ENCODE measurements at places on chromosomes 6 and 20.

DNA sequence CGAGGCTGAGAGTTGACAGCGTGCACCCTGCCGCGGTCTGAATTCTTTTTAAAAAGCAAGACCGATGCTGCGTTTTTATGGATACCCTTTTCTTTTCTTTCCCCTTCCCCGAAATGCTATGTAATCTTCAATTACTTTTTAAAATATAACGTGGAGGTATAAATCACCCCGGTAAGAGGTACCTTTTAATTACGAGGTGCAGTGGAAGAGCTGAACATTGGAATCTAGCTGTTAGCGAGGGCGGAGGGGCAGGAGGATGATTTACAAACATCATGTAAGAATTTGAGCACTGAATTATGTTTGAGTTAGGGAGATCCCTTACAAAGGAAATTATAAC, 1.2 kb downstream of the EYA2 start:
- DNase-seq, result no peak

DNA sequence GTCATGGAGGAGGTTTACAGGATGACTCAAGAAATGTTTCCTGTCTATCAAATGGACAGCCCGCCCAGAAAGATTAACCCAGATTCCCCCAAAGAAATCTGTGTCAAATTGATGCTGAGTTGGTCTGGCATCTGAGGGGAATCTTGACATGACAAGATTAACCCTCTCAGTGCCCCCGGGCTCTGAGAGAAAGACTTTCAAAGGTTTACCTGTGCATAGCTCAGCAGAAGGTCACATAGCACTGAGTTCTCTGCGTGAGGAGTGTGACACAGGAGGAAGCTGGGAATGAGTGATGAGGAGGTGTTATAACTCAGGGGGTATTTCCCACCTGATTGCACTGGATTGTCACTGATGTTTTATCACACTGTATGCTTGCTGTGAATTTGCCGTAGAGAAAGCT, 601.2 kb downstream of the DHX35 start:
- DNase-seq, result no peak

DNA sequence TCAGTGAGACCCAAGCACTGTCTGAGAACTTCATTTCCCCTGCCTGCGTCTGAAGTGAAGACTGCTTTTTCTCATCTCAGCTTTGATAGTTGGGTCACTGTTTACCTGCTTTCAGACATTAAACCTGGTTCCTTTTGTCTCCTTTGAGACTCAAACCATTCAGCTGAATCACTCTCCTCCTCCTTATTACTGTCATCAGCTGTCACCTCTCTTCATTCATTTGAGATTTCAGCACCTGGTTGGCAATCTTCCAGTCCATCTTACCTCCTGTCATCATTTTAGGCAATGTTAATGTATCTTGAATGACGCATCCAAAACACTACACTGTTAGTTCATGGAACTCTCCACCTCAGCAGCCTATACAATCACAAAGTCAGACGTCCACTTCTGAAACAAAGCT, 34.3 kb upstream of the SOX4 start:
- no peak for DNase-seq

GRCh38 chr6:72580281-72580940, 41.5 kb upstream of the KCNQ5 start:
- no peak for DNase-seq

DNA sequence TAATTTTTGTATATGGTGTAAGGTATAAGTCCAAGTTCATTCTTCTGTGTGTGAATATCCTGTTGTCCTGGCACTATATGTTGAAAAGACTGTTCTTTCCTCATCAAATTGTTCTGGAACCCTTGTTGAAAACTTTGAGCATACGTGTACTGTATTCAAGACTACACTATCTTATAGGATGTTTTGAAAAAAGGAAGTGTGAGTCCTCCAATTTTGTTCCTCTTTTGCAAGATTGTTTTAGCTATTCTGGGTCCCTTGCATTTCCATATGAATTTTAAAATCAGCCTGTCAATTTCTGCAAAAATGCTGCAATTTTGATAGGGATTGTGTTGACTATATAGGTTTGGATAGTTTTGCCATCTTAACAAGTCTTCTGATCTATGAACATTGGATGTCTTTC, 195.2 kb downstream of the BACH2 start:
- DNase-seq, result no peak
